CD4-positive, alpha-beta T cell treated with Interleukin-15 for 4 hours (primary cell): ENCODE measurements at places on chromosomes 3 and 15.

GRCh38 chr3:194675081-194675640 is 3.2 kb upstream of the LSG1 start:
- DNase-seq = no peak

- DNase-seq = no peak
Measured at GRCh38 chr3:132342610-132343009, 25.4 kb downstream of the ACP3 start.

GRCh38 chr3:50516440-50516871 is 13.0 kb upstream of the CACNA2D2 start:
- no peak for DNase-seq

GRCh38 chr3:158217992-158218391 is 108.1 kb downstream of the RSRC1 start:
- no peak for DNase-seq

DNA sequence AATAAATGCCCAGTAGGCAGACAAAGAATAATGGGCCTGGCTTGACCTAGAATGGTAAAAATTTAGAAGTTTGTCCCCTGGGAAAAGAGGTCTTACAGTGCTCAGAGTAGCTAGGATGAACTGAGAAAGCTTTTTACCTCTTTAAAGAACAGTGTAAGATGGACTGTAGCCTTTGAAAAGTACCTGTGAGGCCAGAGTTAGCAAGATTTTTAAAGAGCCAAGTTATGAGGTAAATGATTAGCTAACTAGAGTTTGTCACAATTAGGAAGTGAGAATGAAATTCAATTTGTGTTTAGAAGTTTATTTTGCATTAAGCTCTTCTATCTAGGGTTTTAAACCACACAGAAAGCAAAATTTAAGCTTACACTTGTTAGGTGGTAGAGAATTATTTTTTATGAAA is 480.9 kb downstream of the ZIC1 start:
- DNase-seq = no peak
